Stimulated activated CD8-positive, alpha-beta memory T cell treated with anti-CD3 and anti-CD28 coated beads, Interleukin-4, amount 100 ng/mL, for 1 hour (primary cell): ENCODE measurements at places on chromosomes 5 and 9.

- no peak for DNase-seq
Observed at GRCh38 chr5:149011084-149011483, 51.8 kb downstream of the SH3TC2 start.

GRCh38 chr5:40877371-40877988, 31.8 kb upstream of the C7 start:
- DNase-seq: no peak

DNA sequence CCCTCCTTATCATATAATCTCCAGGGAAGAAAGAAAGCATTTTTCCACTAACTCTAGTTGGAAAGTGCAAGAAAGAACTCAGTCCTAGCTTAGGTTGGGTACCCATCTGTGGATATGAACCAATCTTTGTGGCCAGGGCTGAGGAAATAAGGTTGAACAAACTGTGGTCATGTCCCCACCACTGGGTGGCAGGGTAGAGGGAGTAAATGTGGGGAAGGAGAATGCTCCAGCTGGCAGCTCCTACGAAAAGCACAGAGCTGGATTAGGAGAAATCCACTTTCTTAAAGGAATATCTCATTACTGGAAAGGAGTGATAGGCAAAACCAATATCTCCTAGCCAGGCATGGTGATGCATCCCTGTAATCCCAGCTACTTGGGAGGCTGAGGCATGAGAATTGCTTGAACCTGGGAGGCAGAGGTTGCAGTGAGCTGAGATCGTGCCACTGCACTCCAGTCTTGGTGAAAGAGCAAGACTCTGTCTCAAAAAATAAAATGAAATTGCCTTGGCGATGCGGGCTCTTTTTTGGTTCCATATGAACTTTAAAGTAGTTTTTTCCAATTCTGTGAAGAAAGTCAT, 175.1 kb downstream of the CCDC192 start:
- no peak for DNase-seq

DNA sequence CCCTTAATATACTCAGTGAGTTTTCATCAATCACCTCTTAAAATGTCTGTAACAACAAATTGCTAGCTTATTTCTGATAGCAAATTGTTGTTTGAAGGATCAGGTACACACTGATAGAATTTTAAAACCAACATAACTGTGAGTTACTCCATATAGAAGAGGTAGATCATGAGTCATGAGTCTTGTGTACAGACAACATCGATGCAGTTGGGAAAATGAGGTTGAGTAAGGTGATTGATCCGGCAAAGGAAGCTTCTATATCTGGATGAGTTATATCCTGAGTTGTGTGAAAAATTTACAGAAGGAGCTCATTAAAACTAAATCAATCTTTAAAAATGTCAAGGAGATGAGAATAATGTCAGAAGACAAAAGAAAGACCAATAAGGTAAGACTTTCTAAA, 604.6 kb upstream of the RGMB start:
- no peak for DNase-seq

- no peak for DNase-seq
Observed at GRCh38 chr9:3902631-3903030, 376.8 kb upstream of the RFX3 start.

GRCh38 chr5:175479125-175479881, 943 bp downstream of the SFXN1 start:
- no peak for DNase-seq

DNA sequence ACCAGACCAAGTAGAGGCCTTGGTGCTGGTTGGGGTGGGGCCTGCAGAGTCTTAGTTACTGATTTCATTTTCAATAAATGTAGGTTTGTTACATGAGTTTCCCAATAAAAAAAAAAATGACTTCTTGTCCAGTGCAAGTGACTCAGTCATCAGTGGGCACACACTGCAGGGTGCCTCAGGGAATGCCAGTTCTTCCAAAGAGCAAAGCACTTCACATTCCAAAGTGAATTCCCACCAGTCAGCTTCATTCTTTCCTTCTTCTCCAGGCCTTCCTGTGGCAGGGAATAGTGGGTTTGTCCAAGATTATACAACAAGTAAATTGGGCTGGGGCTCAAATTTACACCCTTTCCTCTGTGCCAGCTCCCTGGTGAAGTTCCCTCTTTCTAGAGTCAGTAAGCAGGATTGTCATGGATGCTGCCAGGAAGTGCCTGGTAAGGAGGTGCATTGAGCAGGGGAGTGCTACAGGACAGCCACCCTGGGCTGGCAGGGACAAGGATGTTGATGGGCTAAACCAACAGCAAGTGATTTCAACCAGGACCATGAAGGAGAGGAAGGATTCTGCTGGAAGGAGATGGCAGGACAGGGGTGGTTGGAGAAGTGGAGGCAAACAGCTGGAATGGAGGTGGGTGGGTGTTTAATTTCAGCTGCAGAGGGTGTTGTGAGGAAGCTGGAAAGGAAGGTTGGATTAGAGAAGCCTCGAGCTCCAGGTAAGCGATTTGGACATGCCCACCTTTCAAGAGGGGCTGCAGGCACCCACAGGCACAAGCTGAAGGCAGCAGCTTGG, 3.7 kb upstream of the B4GALT7 start:
- no peak for DNase-seq

GRCh38 chr5:65809817-65810531, 88.0 kb downstream of the NLN start:
- DNase-seq: no peak

DNA sequence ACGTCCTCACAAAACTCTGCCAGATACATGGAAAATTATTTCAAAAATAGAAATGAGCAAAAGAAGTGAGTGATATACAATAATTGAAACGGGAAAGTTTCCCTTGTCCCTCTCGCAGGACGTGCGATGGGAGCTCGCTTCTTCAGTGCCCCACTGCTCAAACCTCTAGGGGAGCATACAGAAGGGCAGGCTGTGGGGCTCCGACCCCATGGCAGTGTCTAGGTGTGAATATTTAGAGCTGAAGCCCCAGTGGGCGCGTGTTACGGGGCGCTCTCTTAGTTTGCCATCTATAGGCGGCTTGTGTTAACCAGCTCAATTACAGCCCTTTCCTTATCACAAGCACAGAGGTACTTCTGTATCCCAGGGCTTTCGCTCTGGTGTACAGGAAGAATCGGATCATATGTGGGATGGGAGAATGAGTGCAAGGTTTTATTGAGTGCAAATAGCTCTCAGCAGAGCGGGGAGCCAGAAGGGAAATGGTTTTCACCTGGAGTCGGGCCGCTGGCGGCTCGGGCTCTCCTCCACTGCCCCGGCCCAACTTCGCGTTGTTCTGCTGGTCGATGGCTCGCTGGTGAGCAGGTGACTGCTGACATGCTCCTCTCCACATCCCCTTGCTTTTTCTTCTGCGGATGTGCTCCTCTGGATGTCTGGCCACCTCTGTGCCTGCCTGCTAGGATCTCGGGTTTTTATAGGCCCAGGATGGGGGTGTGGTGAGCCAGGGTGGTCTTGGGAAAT, 334.0 kb upstream of the PTPRD start:
- DNase-seq: no peak

DNA sequence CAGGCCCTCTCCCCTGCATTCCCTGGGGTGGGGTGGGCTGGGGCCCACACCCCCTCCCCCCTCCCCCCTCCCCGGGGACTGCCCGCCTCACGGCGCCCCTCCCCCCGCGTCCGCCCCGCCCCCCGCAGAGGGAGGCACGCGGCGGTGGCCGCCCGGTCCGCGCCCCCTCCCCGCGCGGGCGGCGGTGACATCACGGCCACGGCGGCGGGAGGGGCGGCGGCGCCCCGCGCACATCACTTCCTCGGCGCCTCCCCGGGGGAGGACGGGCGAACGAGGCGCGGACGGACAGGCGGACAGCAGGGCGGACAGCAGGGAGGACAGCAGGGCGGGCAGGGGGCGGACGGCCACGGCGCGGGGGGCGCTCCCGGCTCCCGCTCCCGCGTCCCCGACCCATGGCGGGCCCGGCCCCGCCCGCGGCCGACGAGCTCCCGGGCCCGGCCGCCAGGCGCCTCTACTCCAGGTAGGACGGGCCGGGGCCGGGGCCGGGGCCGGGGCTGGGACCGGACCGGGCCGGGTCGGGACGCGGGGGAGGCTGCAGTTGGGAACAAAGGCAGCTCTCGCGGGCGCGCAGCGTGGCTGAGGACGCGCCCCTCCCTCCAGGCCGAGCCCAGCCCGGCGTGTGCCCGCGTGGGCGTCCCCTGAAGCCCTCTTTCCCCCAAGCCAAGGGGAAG, at the start of gene GPSM1:
Gene GPSM1, plus strand, starts transcription at position 236 of the 671 bp plus-strand sequence. Its CDS starts 157 bp downstream, at position 393.
- DNase-seq: no peak

- DNase-seq: no peak
Observed at GRCh38 chr9:21974722-21975409, 19.3 kb downstream of the CDKN2A start.

DNA sequence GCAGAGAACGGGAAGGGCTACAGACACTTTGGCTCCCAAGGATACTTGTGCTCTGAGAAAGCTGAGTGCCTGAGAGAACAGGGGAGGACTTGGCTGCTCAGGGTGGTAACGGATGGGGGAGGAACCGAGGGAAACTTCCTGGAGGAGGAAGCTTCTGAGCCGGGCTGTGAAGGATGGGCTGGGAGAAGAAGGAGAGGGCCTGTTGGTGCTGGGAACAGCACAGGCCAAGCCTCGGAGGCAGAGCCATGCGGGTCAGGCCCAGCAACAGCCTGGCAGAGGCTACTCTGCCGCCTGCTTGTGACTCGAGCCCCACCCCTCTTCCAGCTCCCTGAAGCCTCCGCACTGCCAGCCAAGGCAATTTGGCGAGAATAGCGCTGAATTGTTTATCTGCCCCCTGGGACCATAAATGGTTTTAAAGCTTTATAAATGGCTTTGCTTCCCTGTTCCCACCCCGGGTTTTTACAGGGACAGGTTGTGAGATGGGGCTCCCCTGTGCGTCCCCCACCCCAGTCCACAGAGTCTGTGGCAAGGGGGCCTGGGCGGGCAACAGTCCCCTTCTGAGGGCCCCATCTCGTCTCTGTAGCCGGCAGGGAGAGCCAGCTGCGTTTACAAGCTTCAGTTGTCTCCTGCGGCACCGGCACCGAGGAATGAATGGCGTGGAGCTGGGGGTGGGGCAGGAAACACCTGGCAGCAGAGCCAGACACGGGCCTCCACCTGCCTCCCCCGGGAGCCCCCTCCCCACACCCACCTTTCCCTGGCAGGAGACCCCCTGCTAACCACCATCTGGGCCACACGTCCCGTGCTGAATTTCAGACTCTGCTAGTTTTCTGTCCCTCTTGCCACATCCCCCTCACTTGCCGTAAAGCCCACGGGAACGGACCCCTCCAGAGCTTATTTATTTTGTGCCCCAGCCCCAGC, 24.4 kb downstream of the FAM163B start:
- no peak for DNase-seq

GRCh38 chr5:90709323-90710155, 150.9 kb downstream of the ADGRV1 start:
- no peak for DNase-seq

GRCh38 chr5:124007675-124008398, 495.9 kb downstream of the CSNK1G3 start:
- DNase-seq: no peak

- no peak for DNase-seq
Observed at GRCh38 chr9:81069923-81070322, 619.4 kb downstream of the TLE1 start.

- no peak for DNase-seq
Observed at GRCh38 chr9:89992326-89993198, 387.8 kb downstream of the GADD45G start.

DNA sequence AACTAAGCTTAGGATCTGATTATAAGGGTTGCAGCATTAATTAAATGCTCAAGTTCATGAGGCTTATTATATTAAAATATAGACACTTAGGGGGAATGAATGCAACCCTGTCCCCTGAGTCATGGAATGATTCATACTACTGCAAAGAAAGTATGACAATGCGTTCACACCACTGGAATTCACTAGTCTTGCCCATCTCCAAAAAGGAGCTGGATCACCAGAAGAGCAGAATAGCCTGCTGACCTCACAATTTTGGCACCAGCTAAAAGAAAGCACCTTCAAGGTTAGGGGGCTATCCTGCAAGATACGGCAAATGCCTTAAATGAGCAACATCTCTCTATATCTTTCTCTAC, 32.0 kb upstream of the TMED7 start:
- no peak for DNase-seq

DNA sequence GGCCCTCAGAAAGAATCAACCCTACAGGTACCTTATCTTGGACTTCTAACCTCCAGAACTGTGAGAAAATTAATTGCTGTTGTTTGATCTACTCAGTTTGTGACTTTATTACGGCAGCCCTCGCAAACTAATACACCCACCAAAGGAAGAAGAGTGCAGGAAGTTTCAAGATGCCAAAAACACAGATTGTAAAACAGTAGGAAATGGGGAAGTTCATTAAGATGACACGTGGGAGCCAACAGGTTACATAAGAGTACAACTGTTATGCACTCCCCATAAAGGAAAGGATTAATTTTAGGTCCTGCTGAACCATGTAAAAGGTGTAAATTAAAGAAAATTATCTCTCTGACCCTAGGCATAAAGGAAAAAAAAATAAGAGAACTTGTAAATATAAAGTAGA, 294.3 kb downstream of the EPB41L4A start:
- no peak for DNase-seq

DNA sequence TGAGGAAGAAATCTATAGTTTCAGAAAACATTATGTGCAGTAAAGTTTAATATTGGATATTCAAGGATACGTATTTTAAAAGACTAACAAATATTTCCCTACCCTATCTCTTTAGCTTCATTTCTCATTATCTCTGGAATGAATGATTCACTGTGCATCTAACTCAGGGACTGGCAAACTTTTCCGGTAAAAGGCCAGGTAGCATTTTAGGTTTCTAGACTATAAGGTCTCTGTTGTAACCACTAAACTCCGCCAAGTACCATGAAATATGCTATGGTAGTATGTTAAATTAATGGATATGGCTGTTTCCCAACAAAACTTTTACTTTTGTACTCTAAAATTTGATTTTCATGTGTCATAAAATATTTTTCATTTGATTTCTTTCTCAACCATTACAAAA, 13.2 kb downstream of the FEM1C start:
- no peak for DNase-seq

DNA sequence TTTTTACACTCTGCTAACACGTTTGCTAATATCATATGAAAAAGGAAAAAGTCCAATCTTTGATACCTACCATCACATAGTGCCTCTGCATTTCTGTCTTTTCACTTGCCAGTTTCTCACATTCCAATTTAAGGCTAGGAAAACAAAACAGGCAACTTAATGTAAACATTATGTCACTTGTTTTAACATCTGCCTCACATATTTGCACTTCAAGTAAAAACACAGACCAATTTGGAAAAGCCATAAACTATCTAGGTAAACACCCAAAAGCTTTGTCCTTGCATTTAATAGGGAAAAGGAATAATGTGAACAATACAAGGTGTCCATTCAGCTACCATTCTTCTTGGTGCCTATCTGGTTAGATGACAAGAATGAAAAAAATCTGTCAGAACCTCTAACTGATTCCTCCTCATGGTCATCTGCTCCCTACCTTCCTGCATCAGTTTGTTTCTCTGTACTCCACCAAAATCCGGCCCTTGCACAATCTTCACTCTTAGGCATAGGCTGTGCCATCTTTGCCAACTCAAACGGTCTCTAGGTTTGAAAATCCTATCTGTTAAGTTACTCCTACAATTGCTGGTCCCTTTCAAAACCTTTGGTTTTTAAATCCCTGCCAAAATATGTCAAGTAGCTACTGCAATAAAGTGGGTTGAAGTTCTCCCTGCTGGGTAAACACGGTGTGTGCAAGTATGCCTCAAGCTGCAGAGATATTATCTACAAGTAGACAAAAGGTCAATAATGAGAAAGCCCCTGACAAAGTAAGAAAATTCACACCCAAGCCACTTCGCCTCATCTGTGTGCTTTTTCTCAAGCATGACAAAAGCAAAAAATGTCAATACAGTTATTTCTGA, 3.4 kb downstream of the TLE1 start:
- DNase-seq: no peak

- no peak for DNase-seq
Observed at GRCh38 chr5:160970605-160971191, 118.7 kb upstream of the ATP10B start.
